Fibroblast of upper back skin (primary cell): ENCODE measurements at places on chromosomes 1 and 21.

DNA sequence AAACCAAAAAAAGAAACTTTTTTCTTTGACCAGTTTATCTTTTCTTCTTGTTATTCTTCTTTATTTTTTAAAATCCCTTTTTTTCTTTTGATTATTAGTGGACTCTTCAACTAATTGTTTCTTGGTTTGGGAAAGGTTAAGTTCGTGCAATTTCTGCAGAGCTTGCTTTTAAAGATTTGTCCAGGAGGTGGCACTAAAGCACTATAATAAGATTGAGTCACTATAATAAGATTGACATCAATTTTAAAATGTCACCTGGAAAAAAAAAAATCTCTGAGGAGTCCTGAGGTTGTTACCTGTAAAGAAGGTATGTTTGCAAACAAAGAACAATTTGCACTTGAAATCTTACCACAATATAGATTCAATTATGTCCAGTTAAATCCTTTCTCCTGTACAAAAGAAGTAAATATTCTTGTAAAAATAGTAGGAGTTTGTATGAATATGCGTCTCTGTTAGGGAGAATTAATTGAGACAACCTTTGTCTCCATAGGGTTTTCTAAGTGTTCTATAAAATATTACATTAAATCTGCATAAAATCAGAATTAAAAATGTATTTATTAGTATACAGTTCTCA lies 166.7 kb downstream of the ADGRL4 start:
- DNase-seq = peak; percentile 48

DNA sequence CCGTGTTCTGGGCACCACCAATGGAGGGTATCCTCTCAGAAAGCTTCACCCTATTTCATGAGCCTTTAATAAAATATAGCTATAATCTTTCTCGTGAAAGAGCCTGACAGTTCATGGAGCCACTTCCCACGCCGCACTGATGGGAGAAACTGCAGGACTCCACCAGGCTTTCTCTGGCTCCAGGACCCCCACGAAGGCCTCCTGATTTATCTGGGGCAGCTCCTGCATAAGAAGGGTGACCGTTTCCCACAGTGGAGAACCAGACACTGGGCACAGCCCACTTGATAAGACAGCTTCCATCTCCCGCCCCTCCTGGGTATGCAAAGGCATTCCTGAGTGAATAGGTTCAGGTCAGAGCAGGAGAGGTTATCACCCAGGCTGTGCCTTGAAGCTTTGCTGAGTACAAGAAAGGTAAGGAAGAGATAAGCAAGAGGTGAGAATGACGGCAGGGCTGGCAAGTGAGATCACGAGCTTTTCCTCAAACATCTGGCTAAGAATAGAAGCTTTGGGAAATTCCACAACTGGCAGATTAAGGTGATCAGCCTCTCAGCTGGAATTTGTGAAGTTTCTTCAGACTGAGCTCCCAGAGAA lies 499.8 kb downstream of the KIF26B start:
- no peak for DNase-seq

- DNase-seq = peak; percentile 92
These were observed 355.1 kb downstream of the GPATCH2 start for GRCh38 chr1:217275655-217276398.

DNA sequence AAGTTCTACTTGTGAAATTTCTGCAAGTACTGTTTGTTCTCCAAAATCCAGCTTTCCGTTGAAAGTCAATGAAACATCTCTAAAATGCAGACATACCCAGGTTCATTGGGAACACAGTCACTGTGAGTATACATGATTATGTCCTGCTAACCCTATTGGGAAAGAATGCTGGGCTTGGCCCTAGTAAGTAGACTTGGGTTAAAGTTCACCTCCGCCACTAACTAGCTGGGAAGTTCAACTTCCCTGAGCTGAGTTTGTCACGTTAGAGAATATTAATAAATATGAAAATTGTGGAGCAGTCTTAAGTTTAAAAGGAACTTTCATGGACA lies 10.5 kb upstream of the PGD start:
- DNase-seq = no peak

- no peak for DNase-seq
These were observed 134.3 kb downstream of the PLPP3 start for GRCh38 chr1:56444960-56445646.

GRCh38 chr1:99643021-99643779 lies 2.7 kb upstream of the PALMD start:
- peak; percentile 43 for DNase-seq

DNA sequence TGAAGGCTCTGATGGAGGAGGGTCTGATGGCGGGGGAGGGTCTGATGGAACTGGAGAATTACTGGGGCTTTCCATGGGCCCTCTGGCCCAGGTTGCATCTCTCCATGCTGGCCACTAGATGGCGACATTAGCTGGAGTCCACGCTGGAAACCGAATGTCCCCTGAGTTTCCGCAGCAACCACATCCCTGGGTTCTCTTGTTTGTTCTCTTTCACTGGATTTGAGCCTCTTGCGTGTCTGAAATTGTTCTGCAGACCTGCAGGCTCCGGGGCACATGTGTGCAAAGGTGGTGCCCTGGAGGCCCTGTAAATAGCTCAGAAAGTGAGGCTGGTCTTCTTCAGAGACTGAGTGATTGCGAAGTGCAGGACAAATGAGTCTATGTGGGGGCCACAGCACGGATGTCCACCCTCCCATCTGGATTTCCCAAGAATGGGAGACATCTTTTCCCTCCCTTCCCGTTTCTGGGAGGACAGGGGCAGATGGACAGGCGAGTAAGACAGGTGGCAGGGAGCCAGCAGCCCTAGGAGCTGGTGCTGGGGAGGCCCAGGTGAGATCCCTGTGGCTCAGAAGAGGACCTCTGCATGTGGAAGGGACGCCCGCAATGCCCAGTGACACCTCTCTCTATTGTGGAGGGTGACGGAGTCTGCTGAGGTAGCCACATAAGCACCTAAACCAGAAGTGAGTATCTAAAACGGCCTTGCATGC lies 73.2 kb upstream of the ABCG1 start:
- DNase-seq = peak; percentile 58

DNA sequence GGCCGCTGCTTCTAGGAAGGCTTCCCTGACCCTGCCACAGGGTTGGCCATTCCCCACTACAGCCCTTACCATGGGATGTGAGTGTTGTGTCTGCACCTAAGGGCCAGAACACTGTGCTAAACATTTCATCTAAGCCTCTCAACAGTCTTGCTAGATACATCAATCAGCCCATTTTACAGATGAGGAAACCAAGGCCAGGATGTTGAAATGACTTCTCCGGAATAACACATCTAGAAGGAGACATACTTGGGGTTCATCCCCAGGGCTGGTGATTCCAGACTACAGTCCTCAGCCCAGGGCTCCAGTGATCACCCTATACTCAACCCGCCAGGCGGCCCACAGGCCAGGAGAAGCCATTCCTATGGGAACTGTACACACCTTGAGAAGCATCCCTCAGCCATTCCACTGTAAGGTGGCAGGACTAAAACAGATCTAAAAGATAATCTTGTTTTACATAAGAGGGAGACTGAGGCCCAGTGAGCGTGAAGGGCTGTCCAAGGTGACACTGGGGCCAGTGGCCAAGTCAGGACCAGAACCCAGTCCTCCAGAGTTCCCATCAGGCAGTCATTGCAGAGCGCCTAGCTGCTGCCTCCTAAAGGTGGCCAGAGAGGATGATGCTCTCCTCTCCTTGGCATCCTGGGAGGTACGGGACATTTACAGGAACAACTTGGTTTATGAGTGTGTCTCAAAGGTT lies 119.5 kb downstream of the GLIS1 start:
- no peak for DNase-seq

GRCh38 chr1:43597028-43597427 lies 52.9 kb upstream of the KDM4A start:
- DNase-seq = no peak

GRCh38 chr1:35715568-35716002 lies 3.1 kb downstream of the C1orf216 start:
- peak; percentile 72 for DNase-seq

DNA sequence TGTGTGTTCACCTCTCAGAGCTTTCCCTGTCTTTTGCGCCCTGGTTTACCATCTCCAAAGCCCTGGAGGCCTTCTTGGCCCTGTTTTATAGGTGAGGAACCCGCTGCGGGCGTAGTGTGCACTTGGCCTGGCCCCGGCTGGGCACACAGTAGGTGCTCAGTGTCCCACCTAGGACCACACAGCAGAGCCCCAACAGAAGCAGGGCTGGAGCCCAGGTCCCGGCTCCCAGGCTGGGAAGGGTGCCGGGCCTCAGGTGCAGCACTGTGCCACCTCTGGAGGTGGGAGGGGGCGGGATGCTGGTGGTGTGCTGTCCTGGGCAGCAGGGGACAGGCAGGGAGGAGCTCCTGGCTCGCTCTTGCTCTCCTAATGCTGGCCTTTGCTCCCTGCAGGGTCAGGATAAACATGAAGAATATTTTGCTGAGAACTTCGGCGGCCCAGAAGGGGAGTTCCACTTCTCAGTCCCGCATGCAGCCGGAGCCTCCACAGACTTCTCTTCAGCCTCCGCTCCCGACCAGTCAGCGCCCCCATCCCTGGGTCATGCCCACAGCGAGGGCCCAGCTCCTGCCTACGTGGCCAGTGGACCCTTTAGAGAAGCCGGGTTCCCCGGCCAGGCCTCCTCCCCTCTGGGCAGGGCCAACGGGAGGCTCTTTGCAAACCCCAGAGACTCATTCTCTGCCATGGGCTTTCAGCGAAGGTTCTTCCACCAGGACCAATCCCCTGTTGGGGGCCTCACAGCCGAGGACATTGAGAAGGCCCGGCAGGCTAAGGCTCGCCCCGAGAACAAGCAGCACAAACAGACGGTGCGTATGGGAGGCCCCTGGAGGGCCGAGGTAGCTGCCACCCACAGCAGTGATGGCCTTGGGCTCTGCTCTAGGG lies 24.8 kb downstream of the COQ8A start:
- DNase-seq = no peak

- DNase-seq = no peak
These were observed 116.3 kb upstream of the SOD1 start for GRCh38 chr21:31543191-31543590.

- no peak for DNase-seq
These were observed 40.3 kb upstream of the CASZ1 start for GRCh38 chr1:10836726-10837125.

DNA sequence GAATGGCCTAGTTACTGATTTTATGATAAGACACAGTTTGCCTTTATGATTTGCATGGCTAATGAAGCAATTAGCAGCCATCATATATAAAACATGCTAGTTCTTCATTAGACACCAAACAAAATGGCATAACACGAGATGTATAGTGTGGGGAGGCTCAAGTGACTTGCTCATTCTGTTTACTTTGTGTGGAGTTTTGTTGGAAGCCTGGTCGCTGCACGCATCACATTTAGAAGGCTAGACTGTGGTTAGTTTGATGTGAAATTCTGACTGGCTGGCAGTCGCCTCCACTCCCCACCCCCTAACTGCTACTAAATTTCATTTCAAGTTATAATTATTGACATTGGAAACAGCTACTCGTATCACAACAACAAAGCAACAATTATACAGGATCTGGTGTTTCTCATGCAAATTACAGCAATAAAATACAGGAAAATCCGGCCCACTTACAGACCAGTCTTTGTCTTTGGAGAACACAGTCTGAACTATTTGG lies 356.1 kb downstream of the LMO4 start:
- DNase-seq = peak; percentile 64
